Sigmoid colon (tissue), 7 donors: ENCODE measurements at places on chromosomes 11 and 22. TPM values are rescaled to one million over a fixed set of nuclear protein-coding genes. Genes with fewer than 3 reads are reported as not detected.

- no peak overlapping the region for H3K4me3 ChIP-seq
- no peaks in the 10 kb centered on the region for H3K4me1 ChIP-seq
- no peak for DNase-seq
- H3K27me3 ChIP-seq, result no peaks in the 10 kb centered on the region
- H3K27ac ChIP-seq, result no peak overlapping the region
Measured at GRCh38 chr22:20786048-20786447, 12.1 kb downstream of the SERPIND1 start.

DNA sequence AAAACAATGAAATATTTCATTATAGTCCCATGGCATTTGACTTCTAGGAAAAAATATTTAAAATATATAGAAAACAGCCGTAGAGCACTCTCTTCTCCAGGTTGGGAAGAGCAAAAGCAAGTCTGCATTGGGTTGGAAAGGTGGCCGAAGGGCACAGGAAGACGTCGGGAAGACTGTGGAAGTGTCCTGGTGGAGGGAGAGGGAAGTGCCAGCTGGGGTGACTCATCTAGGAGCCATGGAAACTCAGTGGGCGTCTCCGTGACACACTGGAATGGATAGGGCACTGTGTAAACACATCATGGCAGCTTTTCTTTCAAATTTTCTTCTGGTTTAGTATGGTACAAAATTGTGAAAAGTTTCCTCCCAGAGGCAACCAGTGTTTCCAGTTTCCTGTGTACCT, 12.7 kb downstream of the GTPBP1 start:
- H3K4me3 ChIP-seq, result no peak overlapping the region
- H3K27ac ChIP-seq, result peak overlapping the region; percentile 45
- H3K4me1 ChIP-seq, result peaks cover 21% of the 10 kb centered on the region
- H3K36me3 ChIP-seq, result peaks cover 21% of the 10 kb centered on the region
- H3K27me3 ChIP-seq, result no peaks in the 10 kb centered on the region

GRCh38 chr11:76632492-76632891, 38.1 kb downstream of the LRRC32 start:
- H3K27ac ChIP-seq, result no peak overlapping the region
- no peaks in the 10 kb centered on the region for H3K27me3 ChIP-seq
- no peak for DNase-seq
- H3K4me3 ChIP-seq, result no peak overlapping the region
- H3K4me1 ChIP-seq, result peaks cover 19% of the 10 kb centered on the region

Gene IL17REL
- not detected for total RNA-seq

Gene C11orf16
- not detected for total RNA-seq

DNA sequence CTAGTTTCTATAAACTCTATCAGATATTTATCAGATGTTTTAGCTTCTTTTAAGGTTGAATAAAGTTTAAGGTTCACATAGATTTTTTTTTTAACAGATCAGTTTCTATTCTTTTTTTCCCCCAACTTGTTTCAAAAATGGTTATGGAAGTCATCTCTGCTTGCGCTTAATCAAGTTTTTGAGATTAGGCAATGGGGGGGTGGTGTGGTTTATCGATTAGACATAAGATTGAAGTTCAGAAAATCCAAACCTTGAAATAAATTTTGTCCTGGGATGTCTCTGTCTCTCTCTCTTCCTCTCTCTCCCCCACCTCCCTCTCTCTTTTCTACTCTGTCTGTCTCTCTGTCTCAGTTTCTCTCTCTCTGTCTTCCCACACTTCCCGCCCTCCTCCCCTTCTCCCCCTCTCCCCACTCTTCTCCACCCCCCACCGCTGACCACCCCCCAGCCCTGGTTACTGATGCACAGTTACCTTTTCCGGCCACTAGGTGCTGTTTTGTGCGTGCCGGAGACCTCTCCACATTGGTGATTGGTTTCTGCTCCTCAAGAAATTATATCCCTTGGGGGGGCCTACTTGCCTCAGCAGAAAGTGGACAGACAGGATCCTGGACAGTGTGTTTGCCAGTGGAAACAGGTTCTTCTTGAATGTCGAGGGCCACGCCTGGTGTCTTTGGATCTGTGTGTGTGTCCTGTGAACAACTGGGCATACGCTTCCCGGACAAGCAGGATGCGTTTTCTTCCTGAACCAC, 29.7 kb upstream of the ANO1 start:
- DNase-seq, result no peak
- H3K36me3 ChIP-seq, result no peaks in the 10 kb centered on the region
- no peaks in the 10 kb centered on the region for H3K27me3 ChIP-seq
- no peak overlapping the region for H3K4me3 ChIP-seq
- no peak overlapping the region for H3K27ac ChIP-seq

- peak; percentile 25 for DNase-seq
- no peak overlapping the region for H3K4me3 ChIP-seq
- H3K27me3 ChIP-seq, result peaks cover 5% of the 10 kb centered on the region
- no peak overlapping the region for H3K27ac ChIP-seq
Measured at GRCh38 chr11:120789391-120789790, 234.5 kb upstream of the TBCEL start.

Gene ALX4
- total RNA-seq, result not detected

GRCh38 chr11:46392421-46393230, 1.1 kb upstream of the CHRM4 start:
- DNase-seq, result peak; percentile 88
- H3K36me3 ChIP-seq, result peaks cover 19% of the 10 kb centered on the region
- peaks cover 35% of the 10 kb centered on the region for H3K27me3 ChIP-seq

Gene UQCR10
- 76.8 TPM for total RNA-seq

DNA sequence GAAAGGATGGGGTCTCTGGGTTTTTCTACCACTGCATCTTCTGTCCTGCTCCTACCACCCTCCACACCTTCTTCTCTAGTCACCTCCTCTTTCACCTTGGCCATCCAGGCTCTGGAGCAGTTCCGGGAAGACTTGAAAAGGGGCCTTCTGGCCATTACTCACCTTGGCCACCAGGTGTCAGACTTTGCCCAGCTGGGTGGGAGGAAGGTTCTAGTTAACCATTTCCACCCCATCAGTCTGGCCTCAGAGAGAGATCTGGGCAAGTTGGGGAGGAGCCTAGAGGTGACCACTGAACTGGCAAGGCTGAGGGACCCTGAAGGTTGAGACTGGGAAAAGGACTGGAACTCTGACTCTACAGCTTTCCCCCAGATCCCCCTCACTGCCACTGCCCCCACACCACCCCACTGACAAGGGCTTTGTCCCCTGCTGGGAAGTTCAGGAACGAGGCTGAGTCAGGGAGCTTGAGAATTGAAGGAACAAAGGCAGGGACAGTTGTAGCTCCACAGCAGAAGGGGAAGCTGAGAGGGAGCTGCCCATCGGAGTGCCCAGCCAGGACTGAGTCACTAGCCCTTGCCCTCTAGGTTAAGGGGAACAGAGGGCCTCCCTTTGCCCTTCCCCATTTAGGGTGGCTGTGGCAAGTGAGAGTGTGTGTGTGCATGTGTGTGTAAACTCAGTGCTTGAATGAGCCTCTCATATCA, 3.7 kb upstream of the POLD4 start:
- no peaks in the 10 kb centered on the region for H3K36me3 ChIP-seq
- peak overlapping the region; percentile 98 for H3K27ac ChIP-seq
- H3K4me1 ChIP-seq, result peaks cover 59% of the 10 kb centered on the region
- peak; percentile 84 for DNase-seq
- H3K27me3 ChIP-seq, result no peaks in the 10 kb centered on the region
- no peak overlapping the region for H3K4me3 ChIP-seq

Gene GPHA2
- total RNA-seq, result not detected

DNA sequence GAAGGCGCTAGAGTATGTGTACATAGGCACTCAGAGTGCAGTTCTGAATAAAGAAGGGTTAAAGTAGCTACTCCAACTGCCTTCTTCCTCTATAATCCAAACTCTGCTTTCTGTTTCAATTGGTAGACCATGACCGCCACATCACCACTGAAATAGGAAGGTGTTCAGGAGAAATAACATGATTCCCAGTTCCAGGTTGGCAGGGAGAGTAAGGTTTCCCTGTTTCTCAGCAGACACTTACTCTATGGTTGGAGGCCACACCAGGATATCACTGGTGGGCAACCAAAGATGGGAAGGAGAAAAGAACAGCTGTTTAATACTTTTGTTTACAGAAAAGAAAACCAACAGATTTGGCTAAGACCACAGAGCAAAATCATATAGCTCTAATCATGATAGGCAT, 37.9 kb downstream of the PAK1 start:
- H3K27ac ChIP-seq, result no peak overlapping the region
- DNase-seq, result no peak
- no peaks in the 10 kb centered on the region for H3K4me1 ChIP-seq

GRCh38 chr22:48738204-48738980, 1089.3 kb downstream of the BRD1 start:
- no peaks in the 10 kb centered on the region for H3K36me3 ChIP-seq
- no peak overlapping the region for H3K27ac ChIP-seq
- H3K27me3 ChIP-seq, result no peaks in the 10 kb centered on the region

Gene SLC17A6
- not detected for total RNA-seq

DNA sequence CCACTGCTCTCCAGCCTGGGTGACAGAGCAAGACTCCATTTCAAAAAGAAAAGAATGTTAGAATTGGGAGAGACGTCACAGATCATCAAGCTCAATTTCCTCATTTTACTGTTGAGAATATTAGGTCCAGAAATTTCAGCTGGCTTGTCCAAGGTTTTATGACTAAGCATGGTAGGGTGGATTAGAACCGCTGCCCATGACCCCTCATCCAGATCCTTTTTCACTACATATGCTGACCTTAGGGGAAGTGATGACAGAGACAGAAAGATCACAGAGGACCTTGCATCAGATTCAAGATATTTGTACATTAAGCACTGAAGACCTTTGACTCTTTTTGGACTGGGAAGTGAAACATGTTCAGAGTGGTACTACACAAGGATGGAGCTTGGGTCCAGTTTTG, 134.5 kb downstream of the ADAMTS15 start:
- no peak overlapping the region for H3K4me3 ChIP-seq
- no peaks in the 10 kb centered on the region for H3K27me3 ChIP-seq
- DNase-seq, result no peak

- peaks cover 4% of the 10 kb centered on the region for H3K27me3 ChIP-seq
- H3K4me3 ChIP-seq, result peak overlapping the region; percentile 46
- no peaks in the 10 kb centered on the region for H3K4me1 ChIP-seq
- no peaks in the 10 kb centered on the region for H3K36me3 ChIP-seq
Measured at GRCh38 chr11:7672276-7672959, 882 bp downstream of the CYB5R2 start.

DNA sequence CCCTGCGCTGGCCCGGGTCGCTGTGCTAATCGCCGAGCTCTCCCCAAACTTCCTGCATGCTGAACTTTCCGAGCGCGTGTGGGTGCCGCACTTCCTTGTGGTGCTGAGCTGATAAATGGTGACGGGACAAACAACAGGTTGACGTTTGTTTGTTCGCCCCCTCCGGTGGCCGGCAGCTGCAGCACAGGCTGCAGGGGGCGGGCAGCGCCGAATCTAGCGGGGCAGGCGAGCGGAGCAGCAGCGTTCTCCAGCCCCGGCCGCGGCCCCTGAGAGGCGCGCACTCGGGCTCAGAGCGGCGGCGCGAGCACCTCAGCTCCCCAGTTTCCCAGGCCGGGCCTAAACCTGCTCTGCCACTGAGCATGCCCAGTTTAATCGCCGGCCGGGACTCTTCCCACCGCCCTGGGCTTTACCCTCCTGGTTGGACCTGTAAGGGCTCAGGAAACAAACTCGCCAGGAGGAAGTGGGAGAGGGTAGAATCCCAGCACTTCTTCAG, at the start of gene PDGFD:
Gene PDGFD (minus strand): TSS at position 120 of the 493 bp plus-strand sequence.
- H3K27ac ChIP-seq, result peak within 1 kb of the TSS; percentile 7
- DNase-seq, result peak; percentile 72
- H3K4me1 ChIP-seq, result peaks cover 13% of the 10 kb centered on the region
- H3K4me3 ChIP-seq, result peak within 1 kb of the TSS; percentile 45
- H3K27me3 ChIP-seq, result peaks cover 6% of the 10 kb centered on the region

DNA sequence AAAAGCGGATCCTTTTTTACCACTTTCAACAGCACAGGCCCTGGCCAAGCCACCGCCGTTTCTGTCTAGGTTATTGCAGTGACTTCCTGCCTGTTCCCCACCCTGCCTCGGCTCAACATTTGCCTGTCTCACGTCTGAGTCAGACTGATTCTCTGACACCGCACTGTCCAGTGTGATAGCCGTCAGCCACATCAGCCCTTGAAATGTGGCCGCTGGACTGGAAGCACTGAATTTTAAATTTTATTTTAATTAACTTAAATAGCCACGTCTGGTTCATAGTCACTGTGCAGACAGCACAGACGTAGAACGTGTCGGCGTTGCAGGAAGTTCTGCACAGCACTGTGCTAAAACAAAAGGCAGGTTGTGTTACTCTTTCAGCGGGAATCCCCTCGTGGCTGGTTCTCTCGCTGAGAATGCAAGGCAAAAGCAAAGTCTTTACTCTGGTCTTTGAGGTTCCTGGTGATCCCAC, 56.3 kb upstream of the ADSL start:
- no peak for DNase-seq
- no peaks in the 10 kb centered on the region for H3K27me3 ChIP-seq
- H3K4me1 ChIP-seq, result no peaks in the 10 kb centered on the region
- no peak overlapping the region for H3K27ac ChIP-seq

GRCh38 chr11:75277991-75278790, 37.6 kb downstream of the TPBGL start:
- H3K36me3 ChIP-seq, result peaks cover 60% of the 10 kb centered on the region
- peaks cover 8% of the 10 kb centered on the region for H3K4me1 ChIP-seq
- peak; percentile 63 for DNase-seq
- H3K27me3 ChIP-seq, result no peaks in the 10 kb centered on the region
- no peak overlapping the region for H3K4me3 ChIP-seq
